Uterus (tissue), 4 donors: ENCODE measurements at places on chromosomes 11 and 22. TPM values are rescaled to one million over a fixed set of nuclear protein-coding genes. Genes with fewer than 3 reads are reported as not detected.

DNA sequence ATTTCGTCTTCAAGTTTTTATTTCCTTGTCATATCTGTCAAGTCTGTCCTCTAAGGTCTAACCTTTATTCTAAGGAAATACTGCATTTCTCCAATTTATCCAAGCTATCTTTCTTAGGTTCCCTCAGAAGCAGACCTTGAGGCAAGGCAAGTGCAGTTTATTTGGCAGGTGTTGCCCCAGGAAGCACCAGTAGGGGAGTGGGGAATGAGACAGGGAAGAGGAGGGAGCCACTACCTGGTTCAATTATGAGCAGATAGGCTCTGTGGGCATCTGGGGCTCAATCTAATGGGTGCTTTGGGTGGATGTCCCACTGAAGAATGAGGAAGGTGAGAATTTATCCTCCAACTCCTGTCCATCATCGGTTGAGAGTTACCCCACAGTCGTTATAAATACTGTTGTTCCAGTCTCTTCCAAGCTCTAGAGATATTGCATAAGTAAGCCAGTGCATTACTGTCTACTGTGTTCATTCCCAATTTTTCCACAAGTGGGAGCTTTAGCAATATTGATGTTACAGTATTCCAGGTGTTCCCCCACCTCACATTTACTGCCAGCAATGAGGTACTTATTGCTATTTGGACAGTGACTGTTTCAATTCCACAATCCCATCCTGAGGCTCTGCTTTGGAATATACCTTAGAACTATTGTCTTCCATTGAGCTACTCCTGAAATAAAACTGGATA is 154.9 kb upstream of the CEP126 start:
- no peak for DNase-seq
- no peaks in the 10 kb centered on the region for H3K36me3 ChIP-seq
- H3K27ac ChIP-seq = no peak overlapping the region
- H3K27me3 ChIP-seq = no peaks in the 10 kb centered on the region
- H3K4me3 ChIP-seq = no peak overlapping the region

The C22orf15 gene
- total RNA-seq = 0.55 TPM

- no peak for DNase-seq
- no peaks in the 10 kb centered on the region for H3K4me1 ChIP-seq
- H3K27me3 ChIP-seq = no peaks in the 10 kb centered on the region
- peak overlapping the region; percentile 12 for H3K27ac ChIP-seq
- no peaks in the 10 kb centered on the region for H3K36me3 ChIP-seq
Observed at GRCh38 chr11:122304973-122305372, 189.0 kb upstream of the BLID start.

GRCh38 chr11:2271077-2271326 is 614 bp upstream of the ASCL2 start:
- DNase-seq = peak; percentile 48
- no peak overlapping the region for H3K4me3 ChIP-seq
- H3K27ac ChIP-seq = no peak overlapping the region
- H3K27me3 ChIP-seq = no peaks in the 10 kb centered on the region
- H3K36me3 ChIP-seq = no peaks in the 10 kb centered on the region

GRCh38 chr11:72223615-72224563 is 678 bp upstream of the INPPL1 start:
- DNase-seq = peak; percentile 85
- H3K27ac ChIP-seq = peak overlapping the region; percentile 99
- no peaks in the 10 kb centered on the region for H3K36me3 ChIP-seq
- H3K4me1 ChIP-seq = no peaks in the 10 kb centered on the region
- no peaks in the 10 kb centered on the region for H3K27me3 ChIP-seq

GRCh38 chr11:74004759-74005615 is 3.9 kb downstream of the UCP3 start:
- H3K27ac ChIP-seq = no peak overlapping the region
- no peak for DNase-seq
- no peaks in the 10 kb centered on the region for H3K36me3 ChIP-seq
- no peak overlapping the region for H3K4me3 ChIP-seq
- no peaks in the 10 kb centered on the region for H3K27me3 ChIP-seq

GRCh38 chr11:64396079-64396591 is 37.2 kb downstream of the RPS6KA4 start:
- H3K4me3 ChIP-seq = no peak overlapping the region
- H3K4me1 ChIP-seq = no peaks in the 10 kb centered on the region
- H3K27ac ChIP-seq = no peak overlapping the region
- no peak for DNase-seq

GRCh38 chr11:90349731-90350130 is 126.9 kb upstream of the CHORDC1 start:
- no peaks in the 10 kb centered on the region for H3K27me3 ChIP-seq
- no peaks in the 10 kb centered on the region for H3K36me3 ChIP-seq
- H3K4me3 ChIP-seq = no peak overlapping the region
- DNase-seq = no peak

The APOA5 gene
- not detected for total RNA-seq
